ENCODE measurements at places on chromosomes 1 and 21.

- no peak for DNase-seq
These were observed 456.5 kb downstream of the KIF26B start for GRCh38 chr1:245611251-245611650.

DNA sequence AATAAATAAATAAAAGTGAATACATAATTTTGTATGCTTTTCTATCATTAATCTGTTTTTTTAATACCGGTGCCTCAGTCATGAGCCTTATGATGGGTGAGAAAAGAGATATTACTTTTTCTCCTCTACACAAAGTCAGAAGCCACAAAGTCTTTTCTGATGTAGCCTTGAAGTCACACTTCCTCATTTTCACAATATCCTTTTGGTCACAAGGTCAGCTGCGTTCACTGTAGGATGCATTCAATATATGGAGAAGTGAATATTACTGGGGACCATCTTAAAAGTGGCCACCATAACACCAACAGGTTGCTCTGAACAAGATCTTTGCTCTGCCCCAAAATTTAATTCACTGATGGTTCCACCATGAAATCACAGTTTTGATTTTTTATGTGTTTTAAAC lies 83.3 kb upstream of the TNR start:
- no peak for DNase-seq

- DNase-seq = no peak
These were observed 3.4 kb downstream of the JUN start for GRCh38 chr1:58780411-58780810.

- DNase-seq = no peak
These were observed 300.8 kb downstream of the HHIPL2 start for GRCh38 chr1:222247081-222247480.

- DNase-seq = no peak
These were observed 9.7 kb upstream of the LAD1 start for GRCh38 chr1:201408834-201409200.

- no peak for DNase-seq
These were observed 9.5 kb downstream of the ZBTB7B start for GRCh38 chr1:155012026-155012546.

DNA sequence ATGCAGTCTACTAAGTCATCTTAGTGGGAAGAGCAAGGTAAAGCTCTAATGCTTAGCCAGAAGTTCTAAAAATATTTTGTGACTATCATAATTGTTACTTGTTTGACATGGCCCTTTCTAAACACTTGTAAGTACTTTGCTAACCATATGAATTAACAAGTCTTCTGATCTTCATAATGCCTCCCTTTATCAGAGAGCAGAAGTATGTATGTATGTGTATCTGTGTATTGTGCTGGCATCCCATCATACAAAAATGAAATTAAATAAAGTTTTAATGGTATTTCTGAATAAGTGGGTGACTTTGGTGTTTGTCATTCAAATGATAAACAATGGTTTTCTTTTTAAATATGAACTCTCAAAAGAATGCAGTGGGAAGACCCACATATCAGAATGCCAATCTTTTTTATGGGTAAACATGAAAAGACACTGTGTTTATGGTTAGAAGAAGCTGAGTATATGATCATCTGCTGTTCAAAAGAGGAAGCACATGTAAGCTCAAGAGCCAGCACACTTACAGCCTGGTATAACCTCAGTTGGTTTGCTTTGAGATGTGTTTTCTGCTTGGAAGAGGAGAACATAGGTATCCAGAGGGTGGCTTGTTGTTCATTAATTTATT lies 159.6 kb downstream of the CLEC20A start:
- DNase-seq = no peak

- DNase-seq = no peak
These were observed 19.0 kb downstream of the YTHDF2 start for GRCh38 chr1:28755701-28756100.

DNA sequence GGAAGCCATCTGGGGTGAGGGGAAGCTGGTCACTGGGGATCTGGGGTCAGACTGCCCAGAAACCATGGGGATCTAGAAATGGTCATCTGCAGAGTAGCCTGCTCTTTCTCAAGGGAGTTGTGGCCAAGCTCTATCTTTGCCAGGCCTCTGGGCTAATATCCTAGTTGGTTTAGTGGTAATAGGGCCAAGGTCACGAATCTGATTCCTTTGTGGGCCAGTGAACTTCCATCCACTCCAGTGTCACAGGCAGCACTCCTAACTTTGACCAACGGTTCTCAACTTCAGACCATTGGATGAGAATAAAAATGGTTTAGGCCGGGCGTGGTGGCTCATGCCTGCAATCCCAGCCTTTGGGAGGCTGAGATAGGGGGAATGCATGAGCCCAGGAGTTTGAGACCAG lies 28.1 kb upstream of the PPP2R5A start:
- DNase-seq = no peak

- no peak for DNase-seq
These were observed 8.0 kb downstream of the PHLDA3 start for GRCh38 chr1:201460814-201461644.

GRCh38 chr1:32702599-32703478 lies at the start of gene SYNC:
SYNC (minus strand) TSS chr1:32702770; CDS start chr1:32702660, 110 bp downstream.
- no peak for DNase-seq

DNA sequence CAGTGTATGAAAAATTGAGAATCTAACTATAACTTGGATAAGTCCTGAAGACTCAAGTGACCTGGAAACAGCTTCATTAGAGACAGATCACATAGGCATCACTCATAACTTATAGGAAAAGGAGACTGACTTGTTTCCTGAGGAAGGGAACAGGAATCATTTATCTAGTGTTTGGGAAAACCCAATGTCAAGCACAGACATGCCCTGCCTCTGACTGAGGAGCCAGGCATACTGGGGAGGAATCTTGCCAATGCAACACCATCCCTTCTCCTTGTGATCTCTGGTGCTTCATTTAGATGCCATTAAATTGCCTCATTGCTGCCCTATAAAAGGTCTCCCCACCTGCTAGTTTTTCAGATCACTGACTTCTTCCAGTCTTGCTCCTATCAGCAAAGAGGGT lies 10.3 kb downstream of the LCE4A start:
- no peak for DNase-seq

DNA sequence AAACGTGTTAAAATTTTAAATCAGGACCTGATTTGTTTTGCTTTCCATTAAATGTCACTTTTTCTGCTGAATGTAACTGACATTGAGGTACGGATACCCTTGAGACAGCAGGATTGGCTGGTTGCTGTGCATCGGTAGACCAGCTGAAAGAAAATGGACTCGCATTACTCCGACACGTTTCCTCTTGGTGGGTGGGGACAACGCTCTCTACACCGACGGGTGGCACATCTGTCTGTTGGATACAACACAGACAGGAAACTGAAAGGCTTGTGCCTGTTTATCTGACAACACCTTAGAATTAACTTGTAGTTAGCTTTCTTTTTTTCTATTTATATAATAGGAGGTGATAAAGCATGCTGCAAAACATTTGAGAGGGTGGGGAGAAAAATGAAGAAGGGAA lies 19.4 kb downstream of the PRPF38A start:
- peak; percentile 17 for DNase-seq

GRCh38 chr1:185207170-185207569 lies 50.2 kb downstream of the SWT1 start:
- DNase-seq = no peak

- DNase-seq = no peak
These were observed 206.2 kb upstream of the KAZN start for GRCh38 chr1:14392161-14392858.

GRCh38 chr21:46145159-46145839 lies 10.1 kb downstream of the FTCD start:
- DNase-seq = no peak

- no peak for DNase-seq
These were observed 99.7 kb downstream of the UBR4 start for GRCh38 chr1:19110257-19110927.

DNA sequence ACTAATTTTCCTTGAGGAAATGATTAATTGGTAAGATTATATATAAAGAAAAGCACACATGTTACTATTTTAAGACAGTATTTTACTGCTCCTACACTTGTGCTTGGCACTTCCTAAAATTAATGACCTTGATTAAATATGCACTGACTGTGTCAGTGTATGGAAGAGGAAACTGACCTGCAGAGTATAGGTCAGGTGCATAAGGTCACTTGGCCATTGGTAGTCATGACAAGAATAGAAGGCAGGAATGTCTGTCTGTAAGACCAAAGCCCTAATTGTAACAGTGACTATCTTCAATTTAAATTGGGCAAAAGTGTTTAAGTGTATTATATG lies 128.0 kb upstream of the KCNK2 start:
- DNase-seq = no peak

DNA sequence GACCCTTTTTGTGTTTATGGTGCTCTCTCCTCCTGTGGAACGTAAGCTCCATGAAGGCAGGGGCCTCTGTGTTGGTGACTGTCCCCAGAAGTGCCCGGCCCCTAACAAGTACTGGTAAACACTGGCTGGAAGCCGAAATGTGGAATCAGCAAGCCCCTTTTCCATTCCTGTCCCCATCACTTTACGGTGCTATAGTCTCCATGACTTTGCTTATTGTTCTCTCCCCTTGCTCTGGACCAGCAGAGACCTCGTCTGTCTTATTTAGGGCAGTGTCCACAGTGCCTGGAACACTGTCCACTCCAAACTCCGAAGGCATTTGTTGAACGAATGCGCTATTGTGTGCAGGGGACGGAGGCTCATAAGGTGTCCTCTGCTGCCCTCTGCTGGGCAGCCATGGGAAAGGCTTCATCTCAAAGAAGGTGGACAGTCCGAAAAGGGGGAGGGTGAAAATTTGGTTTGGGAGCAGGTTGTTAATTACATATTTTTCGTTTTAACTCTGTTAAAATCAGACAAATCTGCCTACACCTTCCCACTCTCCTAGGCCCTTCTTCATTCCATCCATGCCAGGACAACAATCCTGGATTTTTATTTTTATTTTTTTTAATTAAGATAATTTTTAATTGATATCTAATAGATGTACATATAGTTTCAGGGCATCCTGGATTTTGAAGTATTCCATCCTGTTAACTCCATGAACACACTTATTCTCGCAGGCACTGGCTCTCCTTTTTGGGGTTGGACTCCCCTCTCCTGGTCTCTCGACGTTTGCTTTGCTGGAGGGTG lies 115.6 kb downstream of the PGBD5 start:
- peak; percentile 42 for DNase-seq

GRCh38 chr1:115840605-115841460 lies at the start of gene NHLH2:
NHLH2 (minus strand) TSS chr1:115841126; CDS start chr1:115838372, 2,754 bp downstream.
- no peak for DNase-seq

GRCh38 chr1:241172486-241172885 lies 184.5 kb downstream of the RGS7 start:
- DNase-seq = no peak

- no peak for DNase-seq
These were observed 9.5 kb upstream of the B3GALNT2 start for GRCh38 chr1:235513495-235514366.

- DNase-seq = no peak
These were observed 28.3 kb downstream of the RAB3GAP2 start for GRCh38 chr1:220243947-220244346.

GRCh38 chr1:222777463-222777862 lies 37.4 kb upstream of the DISP1 start:
- no peak for DNase-seq

GRCh38 chr1:35539824-35540261 lies 17.4 kb downstream of the KIAA0319L start:
- DNase-seq = no peak

GRCh38 chr21:44919913-44920693 lies 596 bp downstream of the ITGB2 start:
- no peak for DNase-seq

DNA sequence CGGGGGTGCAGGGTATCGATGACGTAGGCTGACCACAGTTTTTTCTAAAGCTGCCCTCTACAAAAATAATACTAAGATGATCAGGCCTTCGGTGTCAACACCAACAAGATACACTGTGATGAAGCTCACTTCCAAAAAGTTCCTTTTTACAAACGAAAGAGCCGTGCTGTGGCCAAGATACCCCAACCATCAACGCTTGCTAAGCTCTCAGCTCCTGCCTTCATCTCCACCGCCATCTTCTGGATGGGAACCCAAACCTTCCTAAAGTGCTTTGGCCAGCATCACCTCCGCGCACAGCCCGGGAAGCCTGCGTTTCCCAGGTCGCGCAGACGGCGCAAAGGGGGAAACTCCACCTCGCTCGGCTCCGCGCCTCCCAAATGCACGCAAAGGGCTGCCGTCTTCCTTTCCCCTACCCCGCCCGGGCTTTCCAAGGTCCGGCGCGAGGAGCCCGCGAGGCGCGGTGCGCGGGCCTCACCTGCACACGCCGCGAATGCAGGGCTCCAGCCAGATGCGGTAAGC lies 541 bp downstream of the USP48 start:
- peak; percentile 30 for DNase-seq

DNA sequence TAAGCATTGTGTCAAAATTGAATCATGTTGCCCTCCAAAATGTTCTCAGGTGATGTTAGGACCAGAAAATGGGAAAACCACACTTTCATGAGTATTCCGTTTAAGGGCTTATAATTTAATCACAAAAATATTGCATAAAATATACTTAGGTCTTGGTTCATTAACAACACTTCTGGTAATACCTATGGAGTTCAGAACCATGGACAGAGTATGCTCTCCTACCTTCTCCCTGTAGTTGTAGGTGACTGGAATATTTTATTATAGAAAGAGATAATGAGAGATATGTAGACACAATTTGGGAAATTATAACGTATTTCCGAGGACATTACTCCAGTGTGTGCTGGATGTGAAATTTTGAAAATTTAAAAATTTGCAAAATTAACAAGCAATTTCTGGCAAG lies 232.5 kb downstream of the NCAM2 start:
- DNase-seq = no peak

DNA sequence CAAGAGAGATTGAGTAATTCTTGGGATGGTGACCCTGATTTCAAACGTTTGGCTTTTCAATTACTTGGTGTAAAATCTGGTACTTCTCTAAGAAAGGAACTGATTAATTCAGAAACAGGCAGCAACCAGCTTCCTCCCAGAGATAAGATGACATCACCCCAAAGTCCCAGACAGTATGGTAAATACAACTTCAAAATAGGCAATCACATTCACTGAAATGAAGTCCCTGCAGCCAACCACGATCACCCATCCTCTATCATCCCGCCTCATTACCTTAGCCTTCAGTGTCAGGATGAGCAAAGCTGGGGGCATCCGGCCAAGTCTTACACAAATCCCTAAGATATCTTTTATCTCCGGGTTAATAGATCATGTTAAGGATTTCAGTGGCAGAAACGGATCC lies 26.4 kb upstream of the RUNX1 start:
- DNase-seq = no peak

- DNase-seq = no peak
These were observed 99.0 kb downstream of the ZBTB18 start for GRCh38 chr1:244150071-244150470.

GRCh38 chr1:39452081-39452480 lies 39.4 kb upstream of the BMP8A start:
- no peak for DNase-seq

DNA sequence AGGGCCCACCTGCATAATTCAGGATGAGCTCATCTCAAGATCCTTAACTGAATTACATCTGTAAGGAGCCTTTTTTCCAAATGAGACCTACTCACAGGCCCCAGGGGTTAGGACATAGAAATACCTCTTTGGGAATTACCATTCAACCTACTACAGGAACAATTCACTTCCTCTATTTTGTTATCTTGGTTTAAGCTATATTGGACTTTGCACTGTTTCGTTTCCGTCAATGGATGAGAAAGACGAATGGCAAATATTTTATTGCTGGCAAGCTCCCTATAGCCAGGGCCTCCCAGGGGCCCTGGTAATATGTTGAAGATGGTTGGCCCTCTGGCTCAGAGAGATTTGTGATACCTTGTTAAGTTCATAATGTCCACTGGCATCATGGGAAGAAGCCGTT lies 384.2 kb upstream of the DUSP10 start:
- no peak for DNase-seq
